ENCODE measurements at places on chromosomes 3 and 15. TPM values are rescaled to one million over a fixed set of nuclear protein-coding genes. Genes with fewer than 3 reads are reported as not detected.

CAMK2N2 gene
- polyA plus RNA-seq: 0.92 TPM

DNA sequence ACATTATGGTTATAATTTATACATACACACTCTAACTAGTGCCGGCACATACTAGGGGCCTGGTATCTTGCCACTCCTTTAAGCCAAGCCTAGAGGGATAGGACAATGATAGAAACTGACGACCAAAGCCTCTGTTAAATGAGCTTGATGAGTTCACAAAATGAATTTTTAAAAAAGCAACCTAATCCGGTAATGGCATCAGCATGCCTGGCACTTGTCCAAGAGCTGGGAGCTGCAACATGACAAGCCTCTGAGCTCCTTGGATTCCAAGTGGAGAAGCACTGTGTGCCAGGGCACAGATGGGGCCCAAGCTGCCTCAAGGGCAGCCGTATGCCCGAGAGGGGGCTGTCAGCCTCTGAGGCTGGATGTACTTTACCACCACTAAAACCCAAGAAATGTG is 9.7 kb downstream of the ETV5 start:
- peak; percentile 50 for DNase-seq

- no peak for DNase-seq
Observed at GRCh38 chr15:81914734-81915256, 131.0 kb downstream of the MEX3B start.

GRCh38 chr3:173770011-173770410 is 372.5 kb downstream of the NLGN1 start:
- DNase-seq: no peak

CP gene
- not detected for polyA plus RNA-seq

GRCh38 chr3:104438706-104439105 is 928.0 kb upstream of the ALCAM start:
- no peak for DNase-seq

TLR9 gene
- not detected for polyA plus RNA-seq

Measured in mammary epithelial cell (primary cell).